ENCODE measurements at places on chromosomes 4 and X. TPM values are rescaled to one million over a fixed set of nuclear protein-coding genes. Genes with fewer than 3 reads are reported as not detected.

GRCh38 chr4:41442810-41443209 lies 95.1 kb upstream of the LIMCH1 start:
- DNase-seq = no peak

DNA sequence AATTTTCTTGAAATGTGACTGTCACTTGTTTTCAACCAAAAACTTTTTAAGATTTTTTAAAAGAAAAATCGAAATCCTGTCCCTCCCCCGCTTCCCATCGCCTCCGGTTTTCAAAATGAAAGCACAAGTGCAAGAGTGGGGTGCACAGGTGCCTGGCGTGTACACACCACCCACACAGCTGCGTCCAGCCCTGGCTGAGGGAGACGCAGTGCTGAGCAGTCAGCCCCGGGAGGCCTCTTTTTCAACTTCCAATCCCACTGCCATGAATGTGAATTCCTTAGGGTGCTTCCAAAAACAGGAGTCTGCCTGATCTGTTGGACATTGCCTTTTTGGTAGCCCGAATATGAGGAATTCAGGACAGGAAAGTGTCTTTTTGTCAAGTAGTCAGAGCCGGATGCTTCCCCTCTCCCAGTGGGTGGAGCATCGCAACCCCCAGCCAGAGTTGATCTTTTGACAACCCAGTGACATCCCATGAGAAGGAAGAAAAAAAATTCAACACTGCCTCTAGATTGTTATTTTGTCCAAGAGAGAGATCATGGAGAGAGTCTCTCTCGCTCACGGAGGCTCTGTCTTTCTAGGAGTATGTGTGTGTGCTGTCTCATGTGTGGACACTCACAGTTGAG lies 8.9 kb downstream of the PRRG3 start:
- DNase-seq = no peak

The DCX gene
- total RNA-seq = not detected

DNA sequence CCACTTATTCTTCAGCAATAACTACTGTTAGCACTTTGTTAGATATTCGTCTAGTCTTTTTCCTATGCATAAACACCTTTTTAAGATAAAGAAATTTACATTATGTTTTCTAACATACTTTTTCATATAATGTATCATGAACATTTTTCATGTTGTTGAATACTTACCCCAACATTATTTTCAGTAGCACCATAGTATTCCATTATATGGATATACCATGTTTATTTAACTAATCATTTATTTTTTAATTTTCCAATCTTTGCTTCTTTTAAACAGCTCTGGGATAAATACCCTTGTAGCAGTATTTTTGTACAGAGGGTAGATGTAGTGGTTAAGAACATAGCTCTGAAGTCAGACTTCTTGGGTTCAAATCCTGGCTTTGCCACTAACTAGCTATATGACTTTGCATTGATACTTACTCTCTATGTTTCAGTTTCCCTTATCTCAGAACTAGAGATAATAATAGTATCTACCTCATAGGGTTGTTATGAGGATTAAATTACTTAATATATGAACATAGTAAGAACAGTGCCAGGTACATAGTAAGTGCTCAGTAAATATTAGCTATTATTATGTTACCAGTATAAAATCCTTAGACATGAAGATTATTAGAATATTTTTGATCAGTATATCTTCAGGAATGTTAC lies 11.3 kb downstream of the EXOC1 start:
- no peak for DNase-seq

The COL4A6 gene
- total RNA-seq = 2.0 TPM
